NCI-H2081 (cell line): ENCODE measurements at places on chromosomes 3 and 15.

DNA sequence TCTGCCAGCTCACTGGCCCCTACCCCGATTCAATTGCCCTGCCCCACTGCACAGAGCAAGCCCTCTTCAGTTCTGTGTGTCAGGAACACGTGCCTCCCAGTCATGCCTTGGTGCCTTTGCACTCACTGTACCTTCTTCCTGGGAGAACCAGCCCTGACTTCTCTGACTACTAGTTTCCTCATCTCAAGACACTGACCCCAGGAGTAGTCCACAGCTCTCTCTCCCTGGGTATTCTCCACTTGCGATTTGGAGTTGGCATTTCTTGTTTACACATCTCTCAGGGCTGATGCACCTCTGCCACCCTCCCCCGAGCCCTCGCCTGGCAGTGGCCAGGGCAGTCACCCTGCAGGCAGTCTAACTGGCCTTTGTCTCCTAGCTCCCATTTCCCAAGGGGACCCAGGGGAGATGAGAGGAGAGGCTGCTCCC lies 5.7 kb downstream of the CISH start:
- no peak for DNase-seq

DNA sequence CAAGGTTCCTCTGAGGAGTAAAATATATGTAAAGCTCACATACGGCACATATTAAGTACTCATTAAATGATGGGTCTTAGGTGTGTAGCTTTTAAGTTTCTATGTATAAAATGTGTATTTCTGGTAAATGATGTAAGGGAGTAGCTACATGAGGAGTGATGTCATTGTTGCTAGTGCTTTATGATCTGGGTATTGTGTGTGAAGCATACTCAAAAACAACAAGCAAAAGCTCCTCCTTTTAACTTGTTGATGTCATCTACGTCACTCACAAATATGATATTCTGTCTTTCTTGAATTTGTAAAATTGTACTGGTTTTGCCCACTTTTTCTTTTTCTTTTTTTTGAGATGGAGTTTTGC lies 1.4 kb upstream of the HERC1 start:
- DNase-seq: no peak

DNA sequence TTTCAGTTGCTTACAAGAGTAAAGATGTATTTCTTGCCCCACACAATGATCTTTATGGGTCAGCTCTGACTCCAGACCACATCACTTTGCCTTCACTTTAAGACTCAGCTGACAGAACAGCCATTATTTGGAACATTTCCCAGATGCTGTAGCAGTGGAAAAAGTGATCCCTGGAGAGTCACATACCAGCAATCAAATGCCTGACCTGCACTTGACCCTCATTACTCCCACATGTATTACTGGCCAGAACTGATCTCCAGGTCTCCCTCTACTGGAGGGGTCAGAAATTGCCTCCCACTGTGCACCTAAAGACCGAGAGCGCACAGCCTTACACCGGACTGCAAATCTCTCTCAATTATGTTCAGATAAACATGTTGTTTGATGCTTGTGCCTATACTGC lies 88.6 kb upstream of the ZNF385D start:
- DNase-seq: no peak

DNA sequence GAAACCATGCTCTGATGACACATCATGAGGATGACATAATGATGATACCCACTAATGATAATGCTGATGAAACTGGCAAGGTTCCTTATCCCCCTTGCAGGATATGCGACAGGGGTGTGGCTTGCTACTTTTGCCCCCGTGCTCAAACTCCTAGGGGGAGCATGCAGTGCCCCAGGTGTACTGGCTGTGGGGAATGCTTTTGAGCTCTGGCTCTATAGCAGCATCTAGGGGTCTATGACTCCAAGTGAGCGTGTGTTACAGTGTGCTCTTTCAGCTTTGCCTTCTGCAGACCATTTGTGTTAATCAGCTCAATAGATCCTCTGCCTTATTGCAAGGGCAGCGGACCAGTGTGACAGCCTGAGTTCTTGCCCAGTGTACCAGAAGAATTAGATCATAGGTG lies 1239.5 kb downstream of the SI start:
- no peak for DNase-seq

GRCh38 chr3:46856576-46857471 lies 6.4 kb downstream of the MYL3 start:
- no peak for DNase-seq

- no peak for DNase-seq
These were observed 65.9 kb downstream of the CHAC1 start for GRCh38 chr15:41019174-41019573.
